ENCODE measurements at places on chromosomes 1 and 21.
A peak's percentile ranks its signal among the peaks of the same experiment; 100 is the strongest.

DNA sequence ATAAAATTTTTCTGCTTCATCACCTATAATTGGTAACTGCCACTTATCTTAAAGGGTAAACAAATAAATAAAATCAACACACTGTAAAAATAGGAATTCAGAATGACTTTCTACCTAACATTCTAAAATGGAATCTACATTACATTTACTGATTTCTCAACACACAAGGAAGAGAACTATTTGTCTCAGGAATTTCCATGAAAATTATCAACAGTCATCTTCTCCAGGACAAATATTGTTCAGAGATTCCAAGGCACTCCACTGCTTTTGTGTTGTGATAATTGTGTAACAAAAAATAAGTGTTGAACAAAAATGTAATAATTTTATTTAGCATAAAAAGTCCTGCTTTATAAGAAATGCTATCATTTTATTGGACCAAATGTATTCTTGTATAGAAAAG, 7.3 kb downstream of the ODF2L start:
- DNase-seq, result no peak

DNA sequence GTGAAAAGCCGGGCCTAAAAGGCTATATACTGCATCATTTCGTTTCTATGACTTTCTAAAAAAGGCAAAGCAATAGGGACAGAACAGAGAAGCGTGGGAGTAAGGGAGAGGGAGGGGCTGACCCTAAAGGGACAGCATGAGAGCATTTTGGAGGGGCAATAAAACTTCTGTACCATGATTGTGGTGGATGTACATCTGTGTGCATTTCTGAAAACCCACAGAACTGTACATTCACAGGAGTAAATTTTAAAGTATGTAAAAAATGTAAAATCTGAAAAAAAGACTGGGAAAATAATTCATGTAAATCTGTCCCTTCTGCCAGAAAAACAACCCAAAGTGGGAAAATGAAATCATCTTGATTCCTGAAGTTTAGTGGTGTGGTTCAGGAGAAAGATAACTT, 235.4 kb downstream of the CENPF start:
- no peak for DNase-seq

DNA sequence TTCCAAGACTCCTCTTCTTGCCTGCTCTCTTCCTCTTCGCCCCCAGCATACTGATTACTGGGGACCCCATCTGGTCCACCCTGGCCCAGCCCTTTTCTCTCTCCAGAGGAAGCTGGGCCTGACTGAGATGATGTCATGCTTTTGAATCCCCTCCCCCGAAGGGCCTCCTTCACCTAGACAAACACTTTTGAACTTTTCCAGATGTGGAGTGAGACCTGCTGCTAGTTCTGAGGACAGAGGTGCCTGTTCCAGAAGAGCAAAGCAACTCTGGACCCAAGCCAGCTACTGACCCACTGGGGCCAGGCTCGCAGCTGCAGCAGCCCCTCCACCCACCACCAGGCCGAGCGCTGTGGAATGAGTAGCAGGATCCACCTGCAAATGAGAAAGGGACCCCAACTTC, 8.4 kb downstream of the CD34 start:
- no peak for DNase-seq

- DNase-seq, result no peak
These were observed 4.6 kb downstream of the BOLA1 start for GRCh38 chr1:149903836-149904491.

DNA sequence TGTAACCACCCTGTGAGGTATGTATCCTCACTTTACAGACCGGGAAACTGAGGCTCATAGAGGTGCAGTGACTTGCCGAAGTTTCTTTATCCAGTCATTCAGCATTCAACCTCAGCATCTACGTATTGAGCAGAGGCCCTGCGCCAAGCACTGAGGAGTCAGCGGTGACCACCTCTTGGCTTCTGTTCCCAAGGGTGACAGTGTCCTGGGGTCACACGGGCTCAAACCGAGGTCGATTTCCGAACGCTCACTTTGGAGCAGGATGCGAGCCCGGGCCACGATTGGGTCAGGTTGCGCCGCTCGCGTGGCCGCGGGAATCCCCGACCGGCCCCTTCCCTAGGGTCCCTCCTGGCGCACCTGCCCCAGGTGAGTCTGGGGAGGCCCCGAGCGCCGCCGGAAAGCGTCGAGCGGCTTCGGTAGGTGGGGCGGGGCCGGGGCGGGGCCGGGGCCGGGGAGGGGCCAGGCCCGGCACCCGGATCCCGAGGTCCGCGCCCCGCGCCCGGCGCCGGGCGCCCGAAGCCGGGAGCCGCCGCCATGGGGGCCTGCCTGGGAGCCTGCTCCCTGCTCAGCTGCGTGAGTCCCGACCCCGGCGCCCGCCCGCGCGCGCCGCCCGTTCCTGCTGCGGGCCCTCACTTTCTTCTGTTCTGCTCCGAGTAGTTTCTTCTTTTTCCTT, at the start of gene SERINC2:
TSS of gene SERINC2 (plus strand) at position 482 of the 673 bp plus-strand sequence. CDS start at position 535, 53 bp downstream.
- DNase-seq, result no peak

GRCh38 chr1:207897188-207897587, 13.7 kb downstream of the CD34 start:
- DNase-seq, result no peak

GRCh38 chr1:90534116-90534515, 183.0 kb downstream of the BARHL2 start:
- DNase-seq, result no peak

DNA sequence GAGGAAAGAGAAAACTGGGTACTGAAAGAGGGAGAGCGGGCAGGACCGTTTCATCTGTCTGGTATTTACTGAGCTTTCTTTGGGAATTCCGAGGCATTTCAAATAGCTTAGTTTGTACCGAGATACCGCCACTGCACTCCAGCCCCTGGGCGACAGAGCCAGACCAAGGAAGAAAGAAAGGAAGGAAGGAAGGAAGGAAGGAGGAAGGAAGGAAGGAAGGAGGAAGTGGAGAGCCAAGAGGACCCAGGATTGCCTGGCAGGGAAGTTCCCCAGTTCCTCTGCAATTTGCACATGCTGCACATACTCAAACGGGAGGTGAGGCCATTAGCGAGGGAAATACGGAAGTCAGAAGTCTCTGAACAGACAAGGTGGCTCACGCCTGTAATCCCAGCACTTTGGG, 961 bp upstream of the FUCA1 start:
- no peak for DNase-seq

DNA sequence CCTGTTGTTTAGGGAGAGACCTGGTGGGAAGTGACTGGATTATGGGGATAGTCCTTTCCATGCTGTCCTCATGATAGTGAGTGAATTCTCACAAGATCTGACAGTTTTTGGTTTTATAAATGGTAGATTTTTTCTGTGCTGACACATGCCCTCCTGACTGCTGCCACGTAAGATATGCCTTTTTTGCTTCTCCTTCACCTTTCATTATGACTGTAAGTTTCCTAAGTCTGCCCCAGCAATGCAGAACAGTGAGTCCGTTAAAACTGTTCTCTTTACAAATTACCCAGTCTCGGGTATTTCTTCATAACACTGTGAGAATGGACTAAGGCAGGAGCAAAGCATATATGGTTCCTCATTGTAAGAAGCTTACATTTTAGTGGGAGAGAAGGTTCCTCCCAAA, 1727.2 kb downstream of the NCAM2 start:
- DNase-seq, result no peak

- no peak for DNase-seq
These were observed 5.3 kb downstream of the CREG1 start for GRCh38 chr1:167548059-167548932.

- DNase-seq, result no peak
These were observed 15.0 kb downstream of the C1orf52 start for GRCh38 chr1:85244271-85245061.

GRCh38 chr1:8419172-8419571, 101.3 kb downstream of the SLC45A1 start:
- DNase-seq, result no peak

GRCh38 chr1:113536182-113536780, 146.0 kb downstream of the MAGI3 start:
- DNase-seq, result no peak

- no peak for DNase-seq
These were observed 27.2 kb upstream of the ATP1A1 start for GRCh38 chr1:116345843-116346242.

DNA sequence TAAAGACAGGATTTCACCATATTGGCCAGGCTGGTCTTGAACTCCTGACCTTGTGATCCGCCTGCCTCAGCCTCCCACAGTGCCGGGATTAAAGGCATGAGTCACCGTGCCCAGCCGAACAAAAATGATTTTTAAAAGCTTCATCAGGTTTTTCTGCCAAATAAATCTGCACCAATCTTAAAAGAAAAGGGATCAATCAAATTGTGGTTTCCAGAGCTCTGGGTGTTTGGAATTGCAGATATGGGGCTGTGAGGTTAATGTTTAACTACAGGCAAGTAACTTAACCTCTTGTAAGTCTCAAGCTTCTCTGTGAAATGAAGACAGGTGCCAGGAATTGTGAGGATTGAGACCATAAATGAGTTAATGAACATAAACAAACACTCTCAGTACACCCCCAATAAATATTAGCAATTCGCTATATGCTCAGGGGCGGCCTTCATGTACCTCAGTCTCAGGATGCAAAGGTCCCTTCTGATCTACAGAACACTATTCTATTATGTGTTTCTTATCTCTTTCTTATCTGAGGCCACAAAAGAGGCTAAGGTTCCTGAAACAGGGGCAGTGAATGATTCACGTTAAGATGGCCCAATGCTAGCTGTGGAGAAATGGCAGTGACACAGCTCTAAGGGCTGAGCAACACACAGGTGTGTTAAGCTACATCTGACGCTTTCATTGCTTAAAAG, 7.1 kb upstream of the GNPAT start:
- DNase-seq, result no peak

DNA sequence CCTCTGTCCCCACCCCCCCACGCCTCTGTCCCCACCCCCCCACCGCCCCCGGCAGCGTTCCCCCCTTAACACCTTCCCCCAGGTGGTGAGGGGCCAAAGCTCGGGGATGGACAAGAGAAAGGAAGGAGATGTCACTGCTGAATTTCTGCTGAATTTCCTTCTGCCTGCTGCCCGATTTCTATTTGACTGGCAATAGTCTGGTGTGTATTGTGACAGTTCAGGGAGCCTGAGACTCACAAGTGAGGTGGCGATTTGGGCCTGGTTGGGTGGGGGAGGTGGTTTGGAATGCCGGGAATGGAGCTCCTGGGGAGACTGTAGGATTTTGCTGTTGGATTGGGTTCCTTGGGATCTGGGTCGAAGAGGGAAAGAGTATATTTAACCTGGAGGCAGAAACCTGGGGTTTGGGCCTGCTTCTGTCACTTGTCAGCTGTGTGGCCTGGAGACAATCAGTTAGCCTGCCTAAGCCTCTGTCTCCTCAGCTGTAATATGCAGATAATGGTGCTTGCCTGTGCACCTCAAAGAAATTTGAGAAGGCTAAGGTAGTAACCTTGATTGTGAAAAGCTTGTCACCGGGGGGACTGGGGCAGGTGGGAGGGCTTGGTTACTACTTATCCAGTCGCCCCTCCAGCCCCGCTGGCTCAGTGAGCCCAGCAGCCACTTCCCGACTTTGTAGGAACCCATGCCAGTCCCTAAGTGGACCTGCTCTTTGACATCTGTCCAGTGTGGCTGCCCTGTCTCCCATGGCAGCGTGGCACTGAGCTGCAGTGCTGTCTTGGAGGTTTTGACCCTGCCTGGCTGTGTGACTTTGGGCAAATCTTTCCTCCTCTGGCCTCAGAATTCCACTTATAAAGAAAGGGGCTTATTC, 7.7 kb upstream of the LMNA start:
- no peak for DNase-seq

DNA sequence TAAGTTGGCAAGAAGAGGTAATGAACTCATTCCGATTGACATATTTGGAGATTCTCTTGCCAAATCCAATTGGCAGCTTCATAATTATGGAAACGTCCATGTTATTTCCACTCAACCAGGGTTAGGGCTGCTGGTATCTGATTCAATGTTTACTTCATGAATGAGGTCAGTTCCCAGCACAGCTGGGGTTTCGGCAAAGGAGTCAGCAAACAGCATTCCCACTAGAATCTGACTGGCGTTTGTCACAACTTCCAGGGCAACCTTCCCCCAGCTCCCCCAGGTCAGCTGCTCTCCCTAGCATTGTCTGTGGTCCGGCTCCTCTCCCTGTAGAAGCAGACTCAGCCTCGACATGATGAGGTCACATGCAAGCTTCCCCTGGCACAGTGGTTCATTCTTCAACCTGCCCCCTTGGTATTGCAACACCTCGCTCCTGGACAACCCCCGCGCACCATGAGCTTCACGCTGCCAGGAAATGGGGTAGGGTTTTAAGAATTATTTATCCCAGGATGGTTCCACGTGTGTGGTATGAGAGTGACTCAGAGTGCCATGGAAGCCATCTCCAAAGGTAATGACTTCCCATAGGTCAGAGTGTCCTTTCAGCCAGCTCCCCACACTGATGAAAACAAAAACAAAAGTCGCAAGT, 100.7 kb upstream of the SLC25A33 start:
- peak; percentile 38 for DNase-seq

DNA sequence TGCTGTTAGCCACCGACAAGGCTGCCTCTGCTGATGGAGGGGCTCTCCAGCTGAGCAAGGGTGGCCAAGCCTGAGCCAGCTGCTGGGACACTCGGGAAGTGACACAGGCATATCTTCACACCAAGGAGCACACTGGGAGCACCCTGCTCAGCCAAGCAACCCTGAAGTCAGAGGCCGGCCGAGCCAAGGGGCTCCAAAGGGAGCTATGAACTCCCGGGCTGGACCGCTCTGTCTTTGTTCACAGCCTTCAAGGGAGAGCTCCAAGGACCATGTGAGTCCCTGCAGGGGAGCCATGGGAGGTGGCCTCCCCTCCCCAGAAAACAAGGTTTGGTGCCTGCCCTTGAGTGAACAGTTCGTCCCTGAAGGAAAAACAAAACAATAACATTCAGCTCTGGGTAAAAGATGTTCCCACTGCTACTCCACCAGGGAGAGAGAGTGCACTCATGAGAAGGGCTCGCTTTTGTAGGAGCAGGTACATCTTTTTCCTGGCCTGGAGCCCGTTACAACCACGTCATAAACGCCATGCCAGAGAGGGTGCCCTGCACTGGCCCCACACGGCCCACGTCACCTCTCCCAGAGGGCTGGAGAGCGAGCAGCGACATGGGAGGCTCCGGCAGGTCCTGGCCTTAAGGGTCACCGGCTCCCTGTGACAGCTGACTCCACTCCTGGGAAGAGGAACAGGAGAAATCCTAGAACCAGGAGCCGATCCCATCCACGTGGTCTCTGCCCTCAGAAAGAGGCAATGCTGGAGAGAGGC, 56.3 kb upstream of the SLC25A33 start:
- no peak for DNase-seq

- peak; percentile 37 for DNase-seq
These were observed 37.1 kb upstream of the EPB41 start for GRCh38 chr1:28877132-28877781.

DNA sequence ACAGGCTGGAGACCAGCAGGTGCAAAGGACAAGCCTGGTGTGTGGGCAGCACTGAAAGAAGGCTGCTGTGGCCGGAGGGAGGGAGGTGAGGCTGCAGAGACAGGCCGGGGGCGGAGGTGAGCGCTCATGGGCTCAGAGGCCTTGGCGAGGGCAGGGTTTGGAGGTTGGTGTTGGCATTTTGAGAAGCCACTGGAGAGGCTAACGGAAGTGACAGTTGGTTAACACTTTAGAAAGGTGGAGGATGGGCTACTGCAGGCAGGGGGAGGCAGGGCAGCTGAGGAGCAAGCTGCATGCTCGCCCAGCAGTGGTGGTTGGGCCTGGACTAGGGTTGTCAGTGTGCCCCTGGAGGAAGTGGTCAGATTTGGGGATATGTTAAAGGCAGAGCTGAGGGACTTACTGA, 37.5 kb downstream of the QSOX1 start:
- no peak for DNase-seq

Data from hypothalamus (tissue), 51 donors.